ENCODE measurements at places on chromosomes 5 and 9.
A peak's percentile ranks its signal among the peaks of the same experiment; 100 is the strongest.

DNA sequence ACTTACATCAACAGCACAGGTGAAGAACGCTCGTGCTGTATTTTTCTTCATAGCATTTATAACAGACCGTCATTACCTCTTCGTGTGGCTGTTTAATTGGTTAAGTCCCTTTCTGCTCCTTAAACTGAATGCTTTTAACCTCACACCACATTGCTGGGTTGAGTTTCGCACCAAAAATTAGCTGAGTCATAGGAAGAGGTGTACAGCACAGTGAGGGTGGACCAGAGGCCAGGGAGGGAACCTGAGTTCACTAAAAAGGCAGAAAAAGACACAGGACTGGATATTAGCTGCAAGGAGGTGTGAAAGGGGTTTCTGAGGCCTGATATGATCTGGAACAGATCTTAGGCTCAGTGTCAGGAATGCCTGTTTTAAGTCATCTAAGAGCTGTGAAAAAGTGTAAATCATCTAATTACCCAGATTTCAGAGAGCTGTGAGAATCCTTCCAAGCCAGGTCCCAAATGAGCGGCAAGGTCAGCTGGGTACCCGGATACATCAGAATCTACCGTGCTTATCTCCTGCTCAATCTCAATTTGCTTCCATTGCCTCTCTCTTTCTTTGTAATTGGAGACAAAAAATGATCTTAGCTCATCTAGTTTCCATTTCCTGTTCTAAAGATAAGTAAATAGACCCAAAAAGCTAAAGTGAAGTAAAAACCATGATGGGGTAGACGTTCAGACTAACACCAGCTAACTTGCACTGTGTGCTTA lies 7.1 kb upstream of the CFAP90 start:
- DNase-seq = no peak

GRCh38 chr9:78697618-78698017 lies 400.7 kb downstream of the PSAT1 start:
- DNase-seq = no peak

- no peak for DNase-seq
Observed at GRCh38 chr9:7150153-7150890, 392.5 kb downstream of the KDM4C start.

DNA sequence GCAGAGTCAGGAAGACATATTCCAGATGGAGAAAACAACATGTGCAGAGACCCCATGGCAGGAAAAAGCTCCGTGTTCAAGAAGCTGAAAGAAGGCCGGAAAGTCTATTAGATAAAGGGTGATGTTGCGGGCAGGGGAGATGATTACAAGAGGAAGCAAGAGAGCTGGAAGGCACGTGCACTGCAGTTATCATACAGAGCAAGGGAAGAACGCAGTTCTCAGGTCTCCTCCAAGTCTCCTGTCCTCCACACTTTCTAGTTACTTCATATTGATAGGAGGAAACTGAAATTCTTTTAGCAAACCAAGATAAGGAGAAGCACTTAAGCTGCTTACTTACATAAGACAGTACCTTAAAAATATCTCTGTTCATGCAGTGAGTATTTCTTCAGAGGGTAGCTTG lies 58.3 kb upstream of the PLPP6 start:
- DNase-seq = no peak

DNA sequence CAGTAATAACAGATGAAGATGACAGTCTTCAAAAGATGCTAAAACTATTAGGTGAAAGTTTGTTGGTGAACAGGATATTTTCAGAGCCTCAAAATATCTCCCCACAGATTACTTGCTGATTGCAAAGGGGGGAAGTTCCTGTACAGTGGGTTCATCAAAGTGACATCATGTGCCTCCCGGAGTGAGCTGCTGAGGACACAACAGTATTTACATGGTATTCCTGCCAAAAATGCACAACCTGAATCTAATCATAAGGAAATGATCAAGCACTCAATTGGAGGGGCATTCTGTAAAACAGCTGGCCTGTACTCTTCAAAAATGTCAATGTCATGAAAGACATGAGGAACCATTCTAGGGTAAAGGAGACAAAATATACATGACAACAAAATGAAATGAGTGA lies 18.9 kb upstream of the GLIS3 start:
- DNase-seq = peak; percentile 75

GRCh38 chr9:805151-805550 lies 36.3 kb upstream of the DMRT1 start:
- DNase-seq = no peak

GRCh38 chr5:60092671-60093422 lies 199.3 kb upstream of the PDE4D start:
- DNase-seq = peak; percentile 60

DNA sequence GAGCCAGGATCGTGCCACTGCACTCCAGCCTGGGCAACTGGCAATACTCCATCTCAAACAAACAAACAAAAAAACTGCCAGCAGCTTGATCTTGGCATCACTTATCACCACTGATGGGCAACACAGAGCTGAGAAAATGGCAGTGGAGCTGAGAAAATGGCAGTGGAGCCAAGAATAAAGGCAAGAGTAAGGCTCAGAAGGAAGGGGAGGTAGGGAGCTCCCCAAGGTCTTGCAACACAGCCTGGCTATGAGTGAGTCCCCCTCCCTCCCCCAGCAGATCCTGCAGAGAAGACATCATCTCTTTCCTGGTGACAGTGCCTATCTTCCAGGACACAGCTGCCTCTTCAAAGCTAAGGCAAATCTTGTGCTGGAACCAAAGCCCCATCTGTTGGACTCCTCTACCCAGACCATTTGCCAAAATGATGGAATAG lies 70.3 kb downstream of the UGCG start:
- DNase-seq = peak; percentile 81

- no peak for DNase-seq
Observed at GRCh38 chr5:123217173-123217572, 128.1 kb downstream of the PRDM6 start.

- no peak for DNase-seq
Observed at GRCh38 chr5:103397739-103398581, 139.4 kb downstream of the MACIR start.

- no peak for DNase-seq
Observed at GRCh38 chr5:59598547-59598874, 295.0 kb downstream of the PDE4D start.

DNA sequence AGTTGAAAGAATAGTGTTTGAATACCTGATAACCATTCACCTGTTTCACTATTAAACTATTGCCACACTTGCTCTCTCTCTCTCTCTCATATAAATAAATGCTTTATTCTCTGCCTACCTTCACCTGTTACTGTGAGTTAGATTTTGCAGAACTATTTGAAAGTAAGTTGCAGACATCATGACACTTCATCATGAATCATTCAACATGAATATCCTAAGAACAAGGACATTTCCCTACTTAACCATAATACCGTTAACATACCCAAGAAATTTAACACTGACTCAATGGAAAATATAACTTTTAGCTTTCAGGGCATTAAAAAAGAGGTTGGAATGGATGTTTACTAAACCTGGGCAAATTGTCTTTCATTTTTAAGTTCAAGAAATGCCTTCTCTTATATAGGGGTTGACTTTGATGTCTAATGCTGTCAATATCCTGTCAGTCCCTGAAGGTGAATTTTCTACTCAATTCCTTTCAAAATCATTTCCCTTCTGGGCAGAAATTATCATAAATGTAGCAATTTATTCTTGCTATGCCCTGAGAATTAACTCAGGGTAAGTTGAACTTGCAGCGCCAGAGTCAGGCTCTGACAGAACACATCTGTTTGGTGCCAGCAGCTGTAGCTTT lies 582.6 kb upstream of the TLE4 start:
- no peak for DNase-seq

GRCh38 chr5:148808864-148809642 lies 17.4 kb upstream of the ADRB2 start:
- no peak for DNase-seq

DNA sequence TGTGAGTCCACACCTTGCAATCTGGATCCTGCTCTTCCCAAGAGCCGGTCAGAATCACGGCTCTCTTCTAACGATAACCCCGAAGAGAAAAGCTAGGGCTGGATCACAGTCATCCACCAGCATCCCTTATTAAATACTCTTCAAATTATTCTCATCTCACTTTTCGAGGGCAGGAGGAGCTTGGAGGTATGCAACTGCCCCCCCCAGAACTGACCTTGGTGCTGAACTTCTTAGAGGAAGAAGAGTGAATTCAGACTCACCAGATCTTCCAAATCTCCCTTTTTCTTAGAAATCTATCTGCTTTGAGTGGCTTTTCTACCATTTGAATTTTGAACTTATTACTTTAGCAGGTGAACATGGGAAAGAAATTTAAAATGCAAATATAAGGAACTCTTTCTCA lies 75.7 kb downstream of the MED10 start:
- DNase-seq = no peak

- peak; percentile 77 for DNase-seq
Observed at GRCh38 chr5:98349251-98349989, 424.0 kb upstream of the RGMB start.

DNA sequence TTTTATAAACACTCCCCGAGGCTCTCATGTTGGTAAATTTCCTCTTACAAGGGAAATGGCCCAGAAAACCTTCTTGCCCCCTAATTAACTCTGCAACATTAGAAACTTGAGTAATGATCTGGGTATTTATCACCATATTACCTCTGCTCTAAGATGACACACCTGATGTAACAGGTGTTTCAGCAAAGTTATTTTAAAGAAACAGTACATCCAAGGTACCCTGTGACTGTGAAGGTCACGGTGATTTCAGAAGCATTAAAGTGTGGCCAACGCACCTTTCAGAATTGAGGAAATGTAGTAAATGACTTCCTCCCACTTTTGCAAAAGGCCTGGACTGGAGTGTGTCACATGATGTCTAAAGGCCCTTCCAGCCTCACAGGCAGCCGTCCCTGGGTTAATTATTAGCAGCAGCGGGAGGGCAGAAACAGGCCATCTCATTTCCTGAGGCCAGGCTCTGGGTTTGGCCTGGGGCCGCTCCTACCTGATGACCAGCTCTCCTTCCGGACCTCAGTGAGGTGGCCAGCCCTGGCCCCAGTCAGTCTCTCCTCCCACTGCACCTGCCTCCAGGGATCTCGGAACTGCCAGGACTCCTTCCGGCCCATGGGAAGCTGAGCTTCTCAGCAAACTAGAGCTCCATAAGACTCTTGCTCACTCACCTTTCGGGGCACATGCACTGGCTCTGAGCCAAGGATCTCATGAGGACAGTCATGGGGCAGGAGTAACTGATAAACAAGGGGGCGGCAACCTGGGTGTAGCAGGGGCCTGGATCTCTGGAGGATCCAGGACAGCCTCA lies 20.7 kb downstream of the PTPN3 start:
- DNase-seq = no peak

DNA sequence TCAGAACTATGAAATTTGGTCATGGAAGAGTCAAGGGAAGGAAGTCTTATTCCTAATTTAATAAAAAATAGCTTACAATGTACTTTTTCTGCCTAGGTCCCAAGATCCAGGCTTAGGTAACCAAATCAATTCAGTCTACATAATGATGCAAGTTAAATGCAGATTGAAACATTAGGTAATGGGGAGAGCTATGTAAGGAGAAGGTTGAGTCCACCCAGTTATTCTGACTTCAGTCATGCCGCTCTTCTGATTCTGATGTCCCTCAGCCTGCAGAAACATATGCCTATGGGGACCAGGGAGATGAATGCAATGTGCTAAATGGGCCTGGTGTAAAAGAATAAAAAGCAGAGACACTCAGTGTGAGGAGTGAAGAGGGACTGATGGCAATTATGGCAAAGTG lies 63.9 kb downstream of the MAMDC2 start:
- DNase-seq = no peak

DNA sequence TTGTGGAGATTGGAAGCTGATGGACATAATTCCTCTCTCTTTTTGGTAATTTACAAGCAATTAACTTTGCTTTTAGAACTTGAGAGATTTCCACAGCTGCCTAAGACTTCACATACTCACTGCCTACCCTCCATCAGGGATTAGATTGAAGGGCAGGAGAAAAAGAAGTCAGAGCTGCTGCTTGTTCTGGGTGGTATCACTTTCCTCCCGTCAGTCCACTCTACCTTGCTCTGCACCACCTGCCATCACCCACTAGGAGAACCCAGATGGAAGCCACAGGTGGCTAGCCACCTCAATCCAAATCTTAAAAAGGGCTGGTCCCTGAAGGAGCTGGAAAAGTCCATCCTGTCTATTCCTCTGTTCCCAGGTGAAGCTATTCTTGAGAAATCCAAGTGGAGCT lies 10.5 kb downstream of the IRF1 start:
- DNase-seq = no peak

GRCh38 chr5:141874262-141874964 lies 3.8 kb downstream of the PCDH1 start:
- no peak for DNase-seq

- DNase-seq = no peak
Observed at GRCh38 chr5:128422612-128423011, 115.4 kb downstream of the FBN2 start.

- no peak for DNase-seq
Observed at GRCh38 chr5:12246036-12246435, 341.8 kb upstream of the CTNND2 start.

DNA sequence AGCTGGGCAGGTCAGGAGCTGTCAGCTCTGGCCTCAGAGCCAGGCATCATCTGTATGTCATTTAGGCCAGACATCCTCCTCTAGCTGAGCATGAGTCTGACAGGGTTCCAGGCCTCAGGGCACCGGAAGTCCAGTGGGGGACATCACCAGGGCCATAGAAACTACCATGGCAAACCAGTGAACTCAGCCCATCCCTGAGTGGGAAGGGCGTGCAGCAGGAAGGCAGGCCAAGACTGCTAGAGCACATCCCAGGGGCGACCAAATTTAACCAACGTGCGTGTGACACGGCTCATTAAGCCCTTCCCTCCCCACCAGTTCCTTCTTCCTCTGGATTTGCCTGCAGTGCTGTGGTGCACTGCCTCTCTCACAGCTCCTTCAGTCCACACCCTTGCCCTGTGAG lies 75.9 kb downstream of the COL27A1 start:
- DNase-seq = no peak

DNA sequence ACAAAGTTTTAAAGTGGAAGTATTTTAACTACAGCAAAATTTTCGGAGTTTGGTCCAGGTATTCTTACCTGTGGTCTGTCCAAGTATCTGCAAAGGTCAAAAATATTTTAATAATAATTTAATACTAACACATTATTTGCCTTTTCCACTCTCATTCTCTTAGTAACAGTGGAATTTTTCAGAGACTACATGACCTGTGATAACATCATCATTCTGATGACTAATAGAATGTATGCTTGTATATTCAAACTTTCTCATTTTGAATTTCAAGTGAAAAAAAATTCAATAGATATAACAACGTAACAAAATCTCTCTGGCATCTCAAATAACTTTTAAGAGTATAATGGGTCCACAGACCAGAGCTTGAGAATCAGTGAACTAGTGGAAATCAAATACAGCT lies 78.3 kb downstream of the FBXL17 start:
- DNase-seq = no peak

DNA sequence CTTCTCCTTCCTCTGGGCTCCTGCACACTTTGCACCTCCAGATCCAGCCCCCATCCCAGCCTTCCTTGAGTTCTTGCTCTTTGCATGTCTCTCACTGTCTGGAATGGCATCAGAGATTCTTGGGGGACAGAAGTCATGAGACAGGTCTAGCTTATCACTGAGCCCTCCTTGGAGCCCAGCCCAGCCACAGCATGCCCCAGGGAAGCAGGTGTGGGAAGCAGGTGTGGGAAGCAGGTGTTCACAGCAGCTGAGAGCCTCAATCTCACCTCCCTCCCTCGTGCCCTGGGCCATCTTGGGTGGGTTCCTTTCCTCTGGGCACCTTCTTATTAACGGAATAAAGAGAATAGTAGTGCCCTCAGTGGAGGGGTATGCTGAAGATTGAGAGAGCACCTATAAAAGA lies 27.2 kb downstream of the SLC6A7 start:
- no peak for DNase-seq

GRCh38 chr9:109150925-109151545 lies 16.0 kb downstream of the FRRS1L start:
- no peak for DNase-seq

- DNase-seq = peak; percentile 38
Observed at GRCh38 chr5:78912085-78912771, 72.9 kb downstream of the ARSB start.

GRCh38 chr9:85331626-85332025 lies 410.1 kb downstream of the AGTPBP1 start:
- no peak for DNase-seq
